ENCODE measurements at places on chromosomes 5 and 9.

- DNase-seq = no peak
Measured at GRCh38 chr5:173973616-173973969, 15.4 kb upstream of the C5orf47 start.

DNA sequence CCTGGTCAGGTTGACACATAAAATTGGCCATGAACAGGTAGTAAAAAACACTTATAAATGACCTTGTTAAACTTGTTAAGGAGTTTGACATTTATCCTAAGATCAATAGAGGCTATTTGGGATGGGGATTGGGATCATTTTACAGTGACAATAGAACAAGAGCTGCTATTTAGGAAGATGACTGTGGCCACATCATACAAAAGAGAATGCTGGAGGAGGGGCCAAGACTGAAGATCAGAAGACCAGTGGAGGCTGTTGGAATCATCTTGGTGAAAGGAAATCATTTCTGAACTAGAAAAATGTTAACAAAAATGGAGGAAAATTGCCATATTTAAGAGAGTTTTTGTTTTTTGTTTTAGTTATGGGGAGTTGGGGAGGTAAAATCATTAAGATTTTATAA is 304.8 kb upstream of the TLE4 start:
- DNase-seq = no peak

- no peak for DNase-seq
Measured at GRCh38 chr9:120663380-120663779, 50.9 kb downstream of the MEGF9 start.

DNA sequence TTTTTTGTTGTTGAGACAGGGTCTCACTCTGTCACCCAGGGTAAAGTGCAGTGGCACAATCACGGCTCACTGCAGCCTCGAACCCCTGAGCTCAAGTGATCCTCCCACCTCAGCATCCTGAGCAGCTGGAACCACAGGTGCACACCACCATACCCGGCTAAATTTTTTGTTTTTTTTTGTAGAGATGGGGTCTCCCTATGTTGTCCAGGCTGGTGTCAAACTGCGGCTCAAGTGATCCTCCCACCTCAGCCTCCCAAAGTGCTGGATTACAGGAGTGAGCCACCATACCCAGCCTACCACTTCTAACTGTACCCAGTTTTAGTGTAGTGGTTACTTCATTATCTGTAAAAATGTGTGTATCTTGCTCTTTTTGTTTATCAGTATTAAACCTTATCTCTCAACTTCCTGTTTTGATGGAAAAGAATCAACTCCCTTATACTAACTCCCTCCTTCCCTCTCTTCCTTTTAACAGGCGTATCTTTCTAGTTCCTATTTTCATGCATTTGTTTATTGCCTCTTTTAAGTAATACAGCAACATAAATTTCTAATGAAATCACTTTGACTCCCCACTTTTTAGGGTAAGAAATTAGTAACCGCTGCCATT is 33.1 kb downstream of the GRAMD2B start:
- DNase-seq = no peak

DNA sequence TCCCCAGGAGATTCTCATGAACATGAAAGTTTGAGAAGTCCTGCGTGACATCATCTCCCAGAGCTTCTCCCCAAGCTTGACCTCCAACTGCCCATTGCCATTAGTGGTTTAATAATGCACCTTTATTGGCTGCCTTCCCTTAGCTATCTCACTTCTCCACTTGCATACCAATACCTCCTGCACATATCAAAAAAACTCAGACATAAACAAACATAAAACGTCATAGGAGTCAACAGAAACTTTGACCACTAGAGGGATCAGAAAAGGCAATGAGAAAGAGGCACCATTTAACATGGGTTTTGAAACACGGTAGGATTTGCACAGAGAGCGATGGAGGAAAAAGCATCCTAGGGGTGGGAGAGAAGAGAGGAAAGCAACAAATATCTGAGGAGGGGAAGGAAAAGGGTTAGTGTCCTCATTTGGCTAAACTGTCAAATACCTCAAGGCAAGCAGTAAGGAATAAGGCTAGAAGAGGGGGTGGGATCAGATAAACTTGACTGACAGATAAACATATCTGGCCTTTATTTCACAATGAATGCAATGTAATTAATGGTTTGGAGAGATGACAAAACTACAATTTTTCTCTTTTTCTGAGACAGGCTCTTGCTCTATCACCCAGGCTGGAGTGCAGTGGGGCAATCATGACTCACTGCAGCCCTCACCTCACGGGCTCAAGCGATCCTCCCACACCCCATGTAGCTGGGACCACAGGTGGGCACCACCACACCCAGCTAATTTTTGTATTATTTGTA is 27.0 kb downstream of the GNAQ start:
- DNase-seq = no peak

- DNase-seq = no peak
Measured at GRCh38 chr5:100464418-100464817, 70.8 kb upstream of the FAM174A start.

DNA sequence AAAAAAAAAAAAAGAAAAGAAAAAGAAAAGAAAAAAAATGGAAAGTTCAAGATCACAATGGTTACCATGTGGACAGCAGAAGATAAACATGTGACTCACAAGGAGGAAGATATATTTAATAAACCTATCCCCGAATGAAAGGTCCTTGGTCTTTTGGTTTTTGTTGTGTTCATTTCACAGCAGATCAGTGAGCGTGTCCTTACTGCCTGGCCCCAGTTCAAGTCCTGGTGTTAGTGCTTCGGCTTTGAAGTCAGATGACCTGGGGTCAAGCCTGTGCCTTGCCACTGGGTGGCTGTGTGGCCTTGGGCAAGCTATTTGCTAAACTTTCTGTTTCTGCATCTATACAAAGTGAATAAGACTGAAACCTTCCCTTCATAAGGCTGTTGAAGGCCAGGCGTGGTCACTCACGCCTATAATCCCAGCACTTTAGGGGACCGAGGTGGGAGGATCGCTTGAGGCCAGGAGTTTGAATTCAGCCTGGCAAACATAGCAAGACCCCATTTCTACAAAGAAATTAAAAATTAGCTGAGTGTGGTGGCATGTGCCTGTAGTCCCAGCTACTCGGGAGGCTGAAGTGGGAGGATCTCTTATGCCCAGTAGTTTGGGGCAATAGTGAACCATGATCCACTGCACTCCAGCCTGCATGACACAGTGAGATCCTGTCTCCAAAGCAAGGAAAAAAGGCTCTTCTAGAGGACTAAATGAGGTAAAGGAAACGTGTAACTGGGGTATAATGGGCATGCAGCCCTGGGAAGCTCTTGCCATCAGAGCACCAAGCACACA is 94.5 kb upstream of the SPATA31D4 start:
- DNase-seq = no peak

DNA sequence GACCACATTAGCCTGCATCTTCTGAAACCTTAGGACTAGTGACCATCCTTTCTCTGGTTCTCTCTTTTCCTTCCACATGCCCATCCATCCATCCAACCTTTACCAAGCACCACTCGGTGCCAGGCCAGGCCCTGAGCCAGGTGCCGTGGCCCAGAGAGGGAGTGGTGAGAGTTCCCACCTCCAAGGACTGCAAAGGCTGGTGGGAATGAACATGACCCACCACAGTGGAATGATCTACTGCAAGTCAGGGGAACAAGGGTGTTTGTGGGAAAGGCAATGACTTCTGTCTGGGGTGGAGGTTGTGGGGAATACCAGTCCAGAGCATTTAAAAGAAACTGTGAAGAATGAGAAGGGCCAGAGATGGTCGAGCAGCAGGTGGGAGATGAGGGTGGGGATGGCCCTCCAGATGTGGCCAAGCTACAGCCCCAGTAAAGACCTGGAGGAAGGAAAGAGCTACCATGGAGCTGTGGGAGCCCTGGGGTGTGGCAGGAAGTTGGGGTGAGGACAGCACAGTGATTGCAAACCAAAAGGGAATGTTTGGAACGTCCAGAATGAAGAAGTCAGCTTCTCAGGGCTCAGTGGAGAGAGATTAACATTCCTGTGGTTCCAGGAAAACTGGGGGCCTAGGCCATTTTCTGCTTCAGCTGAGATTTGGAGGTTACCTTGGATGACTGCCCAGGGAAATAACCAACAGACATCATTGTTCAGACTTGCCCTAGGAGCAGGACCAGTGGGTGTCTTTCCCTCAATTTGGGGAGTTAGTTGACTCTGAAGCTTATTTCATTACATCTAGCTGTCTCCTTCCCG is 30.7 kb upstream of the CORO2A start:
- DNase-seq = no peak

DNA sequence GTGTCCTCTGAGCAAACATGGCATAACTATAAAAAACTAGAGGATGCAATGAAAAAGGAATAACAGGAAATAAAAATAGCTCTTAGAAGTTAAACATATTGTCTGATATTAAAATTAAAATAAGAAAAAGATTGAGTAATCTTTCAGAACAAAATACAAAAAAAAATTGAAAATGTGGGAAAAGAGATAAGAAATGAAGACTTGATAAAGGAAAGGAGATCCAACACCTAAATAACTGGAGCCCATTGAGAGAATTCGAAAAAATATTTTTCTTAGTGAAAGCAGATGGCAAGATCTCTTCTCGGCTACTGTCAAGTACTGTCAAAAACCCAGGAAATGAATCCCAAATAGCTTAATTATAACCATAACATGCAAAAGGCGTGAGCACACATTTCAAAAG is 24.9 kb downstream of the LIFR start:
- DNase-seq = no peak
